ENCODE measurements at places on chromosomes 7 and 10. TPM values are rescaled to one million over a fixed set of nuclear protein-coding genes. Genes with fewer than 3 reads are reported as not detected.

- no peak for DNase-seq
Measured at GRCh38 chr7:108404509-108405420, 51.5 kb downstream of the NRCAM start.

DNA sequence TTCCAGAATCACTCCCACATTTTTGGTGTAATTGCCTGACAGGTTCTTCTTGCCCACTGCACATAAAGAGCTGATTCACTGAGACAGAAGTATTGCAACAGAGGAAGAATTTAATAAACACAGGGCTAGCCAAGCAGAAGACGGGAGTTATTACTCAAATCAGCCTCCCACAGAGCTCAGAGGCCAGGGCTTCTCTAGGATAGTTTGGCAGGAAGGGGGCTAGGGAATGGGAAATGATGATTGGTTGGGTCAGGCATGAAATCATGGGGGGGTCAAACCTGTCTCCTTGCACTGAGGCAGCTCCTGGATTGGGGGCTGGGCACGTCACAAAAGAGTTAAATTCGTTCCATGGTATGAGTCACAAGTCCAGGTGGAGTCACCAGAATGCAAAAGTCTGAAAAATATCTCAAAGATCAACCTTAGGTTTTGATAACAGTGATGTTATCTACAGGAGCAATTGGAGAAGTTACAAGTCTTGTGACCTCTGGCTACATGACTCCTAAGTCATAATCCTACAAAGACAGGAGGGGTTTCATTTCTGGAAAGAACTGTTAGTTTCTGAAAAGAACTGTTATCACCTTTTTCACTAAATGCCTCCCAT lies 30.2 kb upstream of the ERCC6 start:
- DNase-seq, result peak; percentile 4

DNA sequence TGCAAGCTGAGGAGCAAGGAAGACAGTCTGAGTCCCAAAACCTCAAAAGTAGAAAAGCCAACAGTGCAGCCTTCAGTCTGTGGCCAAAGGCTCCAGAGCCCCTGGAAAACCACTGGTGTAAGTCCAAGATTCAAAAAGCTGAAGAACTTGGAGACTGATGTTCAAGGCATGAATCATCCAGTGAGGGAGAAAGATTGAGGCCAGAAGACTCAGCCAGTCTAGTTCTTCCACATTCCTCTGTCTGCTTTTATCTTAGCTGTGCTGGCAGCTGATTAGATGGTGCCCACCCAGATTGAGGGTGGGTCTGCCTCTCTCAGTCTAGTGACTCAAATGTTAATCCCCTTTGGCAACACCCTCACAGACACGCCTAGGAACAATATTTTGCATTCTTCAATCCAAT lies 20.1 kb upstream of the MDFIC start:
- DNase-seq, result peak; percentile 40

DNA sequence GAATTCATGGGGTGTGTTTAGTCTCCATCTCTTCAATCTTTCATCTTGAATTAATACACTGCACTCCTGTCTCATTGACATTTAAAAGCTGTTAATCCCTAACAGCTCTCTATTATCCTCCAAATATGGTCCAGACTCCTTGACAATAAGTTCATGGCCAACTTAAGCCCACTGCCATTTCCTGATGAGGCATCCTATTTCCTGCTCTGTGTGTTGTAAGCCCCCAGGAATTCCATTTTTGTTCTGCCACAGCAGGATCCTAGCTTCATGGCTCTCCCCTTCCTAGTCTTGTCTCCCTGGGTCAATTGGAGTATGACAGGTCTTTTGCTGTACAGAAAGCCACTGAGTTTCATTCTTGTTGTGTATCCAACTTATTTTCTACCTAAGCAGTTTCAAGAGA lies 218.8 kb downstream of the OTUD1 start:
- DNase-seq, result no peak

DNA sequence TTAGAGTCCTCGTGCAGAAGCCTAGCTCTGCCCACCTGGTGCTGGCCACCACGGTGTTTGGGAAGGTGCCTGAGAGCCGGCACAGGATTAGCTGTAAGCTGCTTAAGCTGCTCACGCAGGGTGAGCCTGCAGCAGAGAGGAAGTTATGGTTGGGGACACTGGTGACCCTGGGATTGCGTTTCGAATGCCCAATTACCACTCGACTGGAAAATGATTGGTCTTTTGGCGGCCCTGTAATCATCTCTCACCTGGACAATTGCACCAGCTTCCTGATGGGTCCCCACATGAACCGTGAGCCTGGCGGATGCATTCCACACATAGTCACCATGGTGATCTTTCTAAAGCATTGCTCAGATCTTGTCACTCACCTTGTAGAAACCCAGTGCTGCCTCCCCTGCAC lies 442.3 kb upstream of the ZMIZ1 start:
- no peak for DNase-seq

DNA sequence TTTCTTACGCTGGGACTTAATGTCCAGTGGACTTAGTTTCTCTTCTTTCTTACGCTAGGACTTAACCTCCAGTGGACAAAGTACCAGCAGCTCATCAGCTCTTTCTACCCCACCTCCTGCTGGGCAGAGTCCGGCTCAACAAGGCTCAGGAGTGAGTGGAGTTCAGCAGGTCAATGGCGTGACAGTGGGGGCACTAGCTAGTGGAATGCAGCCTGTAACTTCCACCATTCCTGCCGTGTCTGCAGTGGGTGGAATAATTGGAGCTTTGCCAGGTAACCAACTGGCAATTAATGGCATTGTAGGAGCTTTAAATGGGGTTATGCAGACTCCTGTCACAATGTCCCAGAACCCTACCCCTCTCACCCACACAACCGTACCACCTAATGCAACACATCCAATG lies 199.7 kb downstream of the MLLT10 start:
- peak; percentile 64 for DNase-seq

DNA sequence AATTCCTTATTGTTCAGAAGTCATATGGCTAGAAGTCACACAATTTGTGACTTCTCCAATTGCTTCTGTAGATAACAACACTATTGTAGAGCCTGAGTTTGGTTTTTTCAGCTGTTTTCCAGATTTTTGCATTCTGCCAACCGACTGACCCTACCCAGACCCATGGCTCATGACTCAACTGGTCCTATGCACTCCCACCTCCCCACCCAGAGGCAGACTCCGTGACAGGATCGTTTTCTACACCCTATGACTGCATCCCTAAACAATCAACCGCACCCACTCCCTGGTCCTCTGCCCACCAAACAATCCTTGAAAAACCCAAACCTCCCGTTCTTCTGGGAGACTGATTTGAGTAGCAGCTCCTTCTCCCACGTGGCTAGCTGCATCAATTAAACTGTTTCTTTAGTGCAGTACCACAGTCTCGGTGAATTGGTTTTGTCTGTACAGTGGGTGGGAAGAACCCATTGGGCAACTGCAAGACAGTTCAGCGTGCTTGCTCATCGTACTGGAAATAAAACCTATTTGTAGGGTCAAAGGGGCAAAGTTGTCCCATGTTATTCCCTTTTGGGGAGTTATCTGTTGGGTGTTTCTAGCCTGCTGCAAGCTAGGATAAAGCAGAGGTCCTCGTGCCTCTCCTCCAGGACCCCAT lies 150.3 kb upstream of the FAM20C start:
- peak; percentile 67 for DNase-seq

DNA sequence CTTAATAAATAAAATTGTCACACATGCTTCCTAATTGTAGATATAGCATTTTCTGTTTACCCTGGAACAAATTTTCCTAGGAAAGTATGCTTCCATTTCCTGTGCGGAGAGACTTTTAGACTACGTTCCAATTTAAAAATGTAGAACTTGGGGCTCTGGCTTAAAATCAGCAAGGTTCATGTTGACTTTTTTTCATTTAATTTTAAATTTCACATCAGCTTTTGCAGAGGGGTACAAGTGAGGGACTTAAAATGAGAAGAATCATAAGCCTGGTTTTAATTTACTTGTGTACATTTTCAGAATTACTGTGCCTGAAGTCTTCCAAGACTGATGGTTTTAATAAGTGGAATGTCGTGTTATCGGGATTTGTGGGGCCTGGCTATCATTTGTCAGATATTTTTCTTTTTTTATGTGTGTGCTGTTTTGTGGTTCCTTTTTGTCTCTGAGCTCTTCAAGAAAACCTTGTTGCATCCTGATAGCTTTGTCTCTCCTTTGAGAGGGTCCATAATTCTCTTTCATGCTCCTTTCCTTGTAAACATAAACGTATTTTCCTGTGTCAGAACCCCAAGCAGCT lies 8.8 kb upstream of the ATRNL1 start:
- DNase-seq, result no peak

DNA sequence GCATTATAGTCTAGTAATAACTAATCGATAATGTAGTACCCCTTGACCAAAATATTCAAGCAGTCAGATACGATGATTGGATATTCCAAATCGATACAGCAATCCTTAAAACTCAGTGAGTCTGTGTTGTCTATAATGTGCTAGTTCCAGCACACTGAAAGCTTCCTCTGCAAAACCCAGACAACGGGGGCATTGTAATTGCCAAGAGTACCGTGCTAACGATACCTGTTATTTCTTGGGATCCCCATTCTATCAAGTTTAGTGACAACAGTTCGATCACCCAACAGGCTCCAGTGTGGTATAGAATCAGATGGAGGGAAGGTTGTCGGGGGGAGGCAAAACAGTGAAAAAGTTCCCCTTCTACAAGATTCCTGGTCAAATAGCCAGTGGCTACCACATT lies 865 bp downstream of the ZNF438 start:
- no peak for DNase-seq

- DNase-seq, result peak; percentile 9
Measured at GRCh38 chr7:115748123-115748738, 282.3 kb downstream of the TFEC start.

- peak; percentile 16 for DNase-seq
Measured at GRCh38 chr10:104028146-104028545, 57.5 kb downstream of the COL17A1 start.

DNA sequence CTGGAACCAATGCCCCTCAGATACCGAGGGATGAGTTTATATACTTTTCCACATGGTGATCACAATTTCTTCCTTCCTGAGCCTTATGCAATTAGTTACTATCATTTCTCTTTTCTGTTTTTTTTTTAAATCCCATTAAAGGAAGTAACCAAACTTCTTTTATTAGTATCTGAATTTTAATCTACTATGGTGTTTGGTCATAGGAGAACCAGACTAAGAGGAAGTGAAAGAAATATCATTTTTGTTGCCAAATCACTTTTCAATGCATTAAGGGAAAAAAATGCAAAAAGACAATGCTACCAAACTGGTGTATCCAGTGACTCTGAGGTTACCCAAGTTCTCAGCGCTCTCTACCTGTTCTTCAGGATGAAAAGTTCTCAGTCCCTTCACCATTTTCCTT lies 167.7 kb downstream of the NXPH1 start:
- DNase-seq, result no peak

The STEAP2 gene
- 7.1 TPM for total RNA-seq

The VPS50 gene
- 56.6 TPM for total RNA-seq

The FAM13C gene
- total RNA-seq, result not detected

The VWA2 gene
- total RNA-seq, result 3.5 TPM

The CLDN4 gene
- 689 TPM for total RNA-seq

The TSPAN15 gene
- total RNA-seq, result 56.6 TPM

The CADPS2 gene
- 8.7 TPM for total RNA-seq

The ODAD2 gene
- total RNA-seq, result 1.2 TPM

The SORCS3 gene
- total RNA-seq, result 0.70 TPM

The ANKRD1 gene
- 123 TPM for total RNA-seq
